ENCODE measurements at places on chromosomes 7 and 10.

- no peak for DNase-seq
These were observed 427.1 kb downstream of the TCERG1L start for GRCh38 chr10:130884456-130884855.

GRCh38 chr7:39950473-39951225 lies 593 bp downstream of the CDK13 start:
- DNase-seq = no peak

DNA sequence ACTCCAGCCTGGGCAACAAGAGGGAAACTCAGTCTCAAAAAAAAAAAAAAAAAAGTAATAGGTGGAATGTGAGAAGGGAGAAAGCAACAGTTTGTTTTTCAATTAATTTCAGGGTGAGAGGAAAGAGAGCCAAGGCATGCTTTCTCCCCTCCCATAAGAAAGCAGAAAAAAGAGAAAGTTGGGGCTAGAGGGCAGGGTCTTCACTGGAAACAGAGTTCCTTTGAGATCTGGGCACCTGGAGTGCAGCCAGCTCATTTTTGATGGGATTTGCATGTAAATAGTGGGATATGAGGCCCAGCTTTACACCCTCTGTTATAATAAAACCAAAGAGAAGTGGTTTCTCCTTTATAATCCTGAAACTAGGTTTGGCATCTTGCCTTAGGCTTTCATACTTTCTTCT lies 13.8 kb upstream of the STOX1 start:
- DNase-seq = no peak

- no peak for DNase-seq
These were observed 308.0 kb downstream of the EXOC4 start for GRCh38 chr7:133560900-133561299.

DNA sequence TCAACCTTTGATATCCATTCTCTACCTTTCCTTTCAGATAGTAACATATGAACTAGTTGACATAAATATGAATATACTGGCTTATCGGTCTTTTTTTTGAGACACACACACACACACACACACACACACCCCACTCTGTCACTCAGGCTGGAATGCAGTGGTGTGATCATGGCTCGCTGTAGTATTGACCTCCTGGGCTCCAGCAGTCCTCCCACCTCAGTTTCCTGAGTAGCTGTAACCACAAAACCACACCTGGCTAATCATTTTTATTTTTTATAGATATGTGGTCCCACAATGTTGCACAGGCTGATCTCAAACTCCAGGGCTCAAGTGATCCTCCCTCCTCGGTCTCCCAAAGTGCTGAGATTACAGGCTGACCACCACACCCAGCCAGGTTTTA lies 14.2 kb upstream of the NT5C3A start:
- DNase-seq = peak; percentile 20

DNA sequence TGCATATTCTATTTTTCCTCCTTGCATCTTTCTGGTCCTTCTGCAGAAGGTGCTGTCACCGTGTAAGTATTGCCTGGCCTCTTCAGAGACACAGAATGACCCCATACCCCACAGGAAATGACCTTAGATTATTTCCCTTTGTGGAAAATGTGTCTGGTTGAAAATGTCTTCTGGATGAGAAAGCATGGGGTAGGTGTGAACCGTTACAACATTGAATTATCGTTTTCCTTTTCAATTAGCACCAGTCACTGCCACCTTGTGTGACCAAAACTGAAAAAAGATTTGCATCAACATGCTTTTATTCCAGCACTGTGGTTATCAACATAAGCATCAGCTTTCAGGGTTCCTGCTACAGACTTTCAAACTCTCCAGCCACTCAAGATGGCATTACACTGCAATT lies 58.0 kb upstream of the CELF2 start:
- DNase-seq = no peak

DNA sequence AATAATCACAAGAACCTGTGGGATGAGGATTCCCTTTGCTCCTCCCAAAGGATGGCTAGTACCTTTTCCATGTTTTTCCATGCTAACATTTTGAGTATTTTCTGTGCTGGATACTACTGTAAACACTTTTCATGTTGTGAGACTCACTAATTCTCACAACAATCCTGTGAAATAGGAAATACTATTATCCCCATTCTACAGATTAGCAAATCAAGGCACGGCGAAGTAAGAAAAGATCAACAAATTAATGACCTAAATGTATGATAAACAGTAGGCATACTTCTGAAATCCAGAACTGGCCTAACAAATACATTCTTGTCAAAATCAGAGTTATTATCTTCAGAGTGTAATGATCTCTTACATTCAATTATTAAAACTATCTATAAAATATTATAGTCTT lies 69.3 kb downstream of the ENO4 start:
- DNase-seq = no peak

Measured in LoVo (cell line).